ENCODE measurements at places on chromosomes 11 and 22.

DNA sequence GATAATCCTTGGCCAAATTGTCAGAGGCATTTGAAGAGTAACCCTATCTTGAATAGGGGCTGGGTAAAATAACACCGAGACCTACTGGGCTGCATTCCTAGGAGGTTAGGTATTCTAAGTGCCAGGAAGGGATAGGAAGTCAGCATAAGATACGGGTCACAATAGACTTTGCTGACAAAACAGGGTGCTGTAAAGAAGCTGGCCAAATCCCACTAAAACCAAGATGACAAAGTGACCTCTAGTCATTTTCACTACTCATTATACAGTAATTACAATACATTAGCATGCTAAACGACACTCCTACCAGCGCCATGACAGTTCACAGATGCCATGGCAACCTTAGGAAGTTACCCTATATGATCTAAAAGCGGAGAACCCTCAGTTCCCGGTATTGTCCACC lies 964 bp upstream of the REXO2 start:
- DNase-seq, result no peak

DNA sequence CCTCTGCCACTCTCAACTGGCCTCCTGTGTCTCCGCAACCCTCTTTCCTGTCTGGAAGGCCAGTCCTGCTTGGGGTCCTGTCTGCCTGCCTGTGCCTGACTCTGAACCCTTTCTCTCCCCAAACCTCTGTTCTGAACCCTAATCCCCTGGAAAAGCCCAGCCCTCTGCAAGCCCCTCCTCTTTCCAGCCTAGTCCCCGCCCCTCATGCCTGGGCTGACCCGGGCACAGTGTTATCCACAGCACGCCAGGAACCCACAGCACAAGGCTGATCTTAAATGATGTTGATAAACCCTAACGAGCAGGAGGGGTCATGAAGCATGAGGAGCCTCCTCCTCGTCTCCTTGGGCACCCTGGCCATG lies at the start of gene IFITM10:
Gene IFITM10 (minus strand): TSS at position 115 of the 359 bp plus-strand sequence. CDS start 153 bp downstream, outside the sequence.
- DNase-seq, result no peak

GRCh38 chr11:59918480-59918879 lies 19.8 kb upstream of the OOSP1 start:
- DNase-seq, result no peak

- no peak for DNase-seq
Measured at GRCh38 chr11:3867209-3868091, 12.0 kb downstream of the STIM1 start.

DNA sequence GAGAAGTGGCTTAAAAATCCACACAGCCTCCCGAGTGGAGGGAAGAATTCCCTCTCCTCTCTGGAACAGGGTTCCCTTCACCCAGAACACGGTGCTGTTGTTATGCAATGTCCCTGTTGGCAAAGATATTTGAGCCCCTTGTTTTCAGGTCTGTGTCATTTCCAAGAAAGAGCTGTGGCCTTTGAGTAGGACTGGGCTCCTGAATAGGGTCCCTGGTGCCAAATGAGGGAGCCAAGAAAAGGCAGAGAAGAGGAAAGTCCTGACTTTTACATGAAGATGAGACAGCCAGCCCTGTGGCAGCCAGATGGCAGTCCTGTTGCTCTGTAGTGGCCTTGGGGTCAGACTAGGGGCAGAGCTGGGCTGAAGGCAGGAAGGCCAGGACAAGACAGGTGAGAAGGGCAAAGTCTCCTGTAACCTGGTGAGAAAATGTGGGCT lies 51.2 kb upstream of the ELF5 start:
- DNase-seq, result no peak

- no peak for DNase-seq
Measured at GRCh38 chr22:42635531-42635930, 4.9 kb downstream of the ATP5MGL start.

Data from NCI-H1092 (cell line).